ENCODE measurements at places on chromosomes 7 and 10.

DNA sequence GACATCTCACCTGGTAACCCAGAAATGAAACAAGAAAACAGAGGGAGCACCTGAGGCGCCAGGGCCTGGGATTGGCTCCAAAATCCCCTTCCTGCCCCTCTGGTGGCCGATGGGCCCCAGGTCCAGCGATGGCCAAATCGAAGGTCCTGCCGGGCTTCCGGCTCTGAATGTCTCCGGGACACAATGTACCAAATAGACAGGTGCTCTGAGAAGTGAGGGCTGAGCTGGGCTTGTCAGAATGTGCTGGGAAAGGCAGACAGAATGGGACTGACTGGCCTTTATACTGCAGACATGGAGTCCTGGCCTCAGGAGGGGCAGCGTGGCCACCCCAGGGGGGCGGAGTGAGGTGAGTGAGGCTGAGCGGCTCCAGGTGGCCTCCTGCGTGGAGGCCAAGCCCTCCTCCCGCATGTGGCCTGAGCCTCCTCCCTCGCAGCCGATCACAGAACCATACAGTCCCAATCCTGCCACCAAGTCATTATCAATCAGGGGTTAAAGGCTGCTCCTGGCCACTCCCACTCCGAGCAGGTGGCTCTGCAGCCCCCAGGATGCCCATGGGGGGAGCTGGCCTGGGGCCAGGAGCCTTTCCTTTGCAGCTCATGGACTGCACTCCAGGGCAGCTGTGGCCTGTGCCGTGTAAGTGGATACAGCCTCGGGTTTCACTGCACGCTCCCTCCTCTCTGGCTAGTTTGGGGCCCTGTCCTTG lies 185.5 kb downstream of the ADARB2 start:
- DNase-seq: no peak
- no peaks in the 10 kb centered on the region for H3K4me1 ChIP-seq
- no peaks in the 10 kb centered on the region for H3K27me3 ChIP-seq
- H3K27ac ChIP-seq: no peak overlapping the region
- no peak overlapping the region for H3K4me3 ChIP-seq

DNA sequence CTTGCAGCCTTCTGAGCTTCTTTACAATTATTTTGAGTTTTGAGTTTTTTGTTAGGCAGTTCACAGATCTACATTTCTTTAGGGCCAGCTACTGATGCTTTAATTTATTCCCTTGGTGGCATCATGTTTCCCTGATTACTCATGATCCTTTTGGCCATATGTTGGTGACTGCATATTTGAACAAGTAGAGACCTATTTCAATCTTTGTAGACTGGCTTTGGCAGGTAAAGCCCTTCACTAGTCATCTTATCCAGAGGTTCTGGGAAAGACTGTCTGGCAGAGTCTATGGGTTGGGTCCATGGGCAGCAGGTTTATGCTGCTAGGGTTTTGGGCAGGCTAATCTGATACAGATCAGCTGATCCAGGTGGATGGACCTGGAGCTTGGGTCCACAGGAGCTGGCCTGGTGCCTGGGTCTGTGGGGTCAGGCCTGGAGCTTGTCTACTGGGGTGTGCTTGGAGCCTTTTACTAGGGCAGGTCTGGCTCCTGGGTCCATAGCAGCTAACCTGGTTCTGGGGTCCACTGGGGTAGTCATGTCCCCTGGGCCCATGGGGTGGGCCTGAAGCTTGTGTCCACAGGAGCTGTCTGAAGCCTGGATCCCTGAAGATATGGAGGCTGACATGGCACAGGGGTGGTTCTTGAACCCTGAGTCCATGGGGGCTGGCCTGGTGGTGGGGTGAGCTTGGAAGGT lies 72.7 kb downstream of the GPR85 start:
- H3K36me3 ChIP-seq: no peaks in the 10 kb centered on the region
- H3K27ac ChIP-seq: no peak overlapping the region
- no peak overlapping the region for H3K4me3 ChIP-seq
- no peaks in the 10 kb centered on the region for H3K4me1 ChIP-seq

DNA sequence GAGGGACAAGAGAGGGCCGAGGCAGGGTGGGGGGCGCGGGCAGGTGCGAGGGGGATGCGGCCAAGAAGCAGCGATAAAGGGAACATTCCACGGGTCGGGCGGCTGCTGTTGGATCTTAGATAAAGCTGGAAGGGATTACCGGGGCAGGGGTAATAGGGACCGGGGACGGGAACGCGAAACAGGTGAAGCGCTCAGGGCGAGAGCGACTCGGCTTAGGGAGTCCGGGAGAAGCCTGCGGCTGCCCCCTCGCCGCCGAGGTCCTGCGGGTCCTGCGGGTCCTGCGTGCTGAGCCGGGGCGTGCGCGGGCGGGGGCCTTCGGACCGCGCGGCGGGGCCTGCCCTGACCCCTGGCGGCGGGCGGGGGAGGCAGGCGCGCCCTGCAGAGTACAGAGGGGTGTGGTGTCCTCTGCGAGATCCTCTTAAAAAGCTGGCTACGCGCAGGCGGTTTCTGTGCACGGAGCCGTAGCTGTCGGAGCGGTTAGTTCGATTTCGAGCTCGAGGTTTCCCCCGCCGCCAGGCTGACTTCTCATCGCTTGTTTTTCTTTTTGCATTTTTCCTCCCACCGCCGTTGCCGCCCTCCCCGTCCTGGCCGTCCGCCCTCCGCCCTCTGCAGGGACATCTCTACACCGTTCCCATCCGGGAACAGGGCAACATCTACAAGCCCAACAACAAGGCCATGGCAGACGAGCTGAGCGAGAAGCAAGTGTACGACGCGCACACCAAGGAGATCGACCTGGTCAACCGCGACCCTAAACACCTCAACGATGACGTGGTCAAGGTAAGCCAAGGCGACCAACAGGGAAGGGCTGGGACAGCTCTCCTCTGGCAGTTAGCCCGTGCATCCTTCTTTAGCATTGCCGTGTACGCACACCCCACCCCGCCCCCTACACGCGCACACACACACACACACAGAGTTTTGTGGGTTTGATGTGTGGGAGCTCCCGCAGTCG lies 1.4 kb downstream of the CAV1 start:
- H3K27me3 ChIP-seq: peaks cover 59% of the 10 kb centered on the region
- no peaks in the 10 kb centered on the region for H3K36me3 ChIP-seq
- H3K4me3 ChIP-seq: peak overlapping the region; percentile 71

- H3K36me3 ChIP-seq: no peaks in the 10 kb centered on the region
- no peak overlapping the region for H3K4me3 ChIP-seq
- peaks cover 17% of the 10 kb centered on the region for H3K27me3 ChIP-seq
- no peak for DNase-seq
- no peak overlapping the region for H3K27ac ChIP-seq
These were observed 258.2 kb upstream of the GLI3 start for GRCh38 chr7:42495256-42495655.

- no peak overlapping the region for H3K27ac ChIP-seq
- H3K4me3 ChIP-seq: no peak overlapping the region
- DNase-seq: no peak
- H3K4me1 ChIP-seq: no peaks in the 10 kb centered on the region
These were observed 62.2 kb downstream of the GFRA1 start for GRCh38 chr10:116210588-116211346.

- H3K27ac ChIP-seq: no peak overlapping the region
- peaks cover 30% of the 10 kb centered on the region for H3K4me1 ChIP-seq
- H3K27me3 ChIP-seq: peaks cover 53% of the 10 kb centered on the region
- H3K4me3 ChIP-seq: no peak overlapping the region
- no peak for DNase-seq
These were observed 169.7 kb upstream of the PPP1R3A start for GRCh38 chr7:114088470-114088940.

DNA sequence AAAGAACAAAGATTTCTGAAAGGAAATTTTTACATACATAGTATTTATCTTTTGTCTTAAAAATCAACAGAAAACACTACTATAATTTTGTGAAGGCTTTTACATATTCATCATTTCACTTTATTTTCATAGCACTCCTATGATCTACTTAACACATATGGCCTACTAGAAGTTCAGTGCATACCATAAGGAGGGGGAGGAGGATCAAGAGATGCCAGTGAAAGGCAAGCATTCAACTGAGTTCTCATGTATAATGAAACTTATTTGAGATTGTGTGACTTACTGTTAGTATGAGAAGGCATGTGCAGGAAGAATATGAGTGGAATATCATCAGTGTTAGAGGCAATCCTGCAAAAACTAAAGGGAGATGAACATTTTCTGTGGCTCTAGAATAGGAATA lies 10.6 kb downstream of the BRAF start:
- DNase-seq: no peak
- no peak overlapping the region for H3K27ac ChIP-seq
- peaks cover 65% of the 10 kb centered on the region for H3K4me1 ChIP-seq
- peaks cover 15% of the 10 kb centered on the region for H3K36me3 ChIP-seq
- H3K4me3 ChIP-seq: no peak overlapping the region
- no peaks in the 10 kb centered on the region for H3K27me3 ChIP-seq

- no peak overlapping the region for H3K4me3 ChIP-seq
- no peak for DNase-seq
- no peak overlapping the region for H3K27ac ChIP-seq
- H3K4me1 ChIP-seq: peaks cover 12% of the 10 kb centered on the region
- H3K27me3 ChIP-seq: peaks cover 2% of the 10 kb centered on the region
These were observed 54.8 kb upstream of the AGBL3 start for GRCh38 chr7:134931487-134931886.

- peaks cover 45% of the 10 kb centered on the region for H3K4me1 ChIP-seq
- DNase-seq: peak; percentile 39
- peaks cover 7% of the 10 kb centered on the region for H3K27me3 ChIP-seq
- H3K27ac ChIP-seq: peak overlapping the region; percentile 91
These were observed 2.5 kb downstream of the UFSP1 start for GRCh38 chr7:100886936-100887515.

DNA sequence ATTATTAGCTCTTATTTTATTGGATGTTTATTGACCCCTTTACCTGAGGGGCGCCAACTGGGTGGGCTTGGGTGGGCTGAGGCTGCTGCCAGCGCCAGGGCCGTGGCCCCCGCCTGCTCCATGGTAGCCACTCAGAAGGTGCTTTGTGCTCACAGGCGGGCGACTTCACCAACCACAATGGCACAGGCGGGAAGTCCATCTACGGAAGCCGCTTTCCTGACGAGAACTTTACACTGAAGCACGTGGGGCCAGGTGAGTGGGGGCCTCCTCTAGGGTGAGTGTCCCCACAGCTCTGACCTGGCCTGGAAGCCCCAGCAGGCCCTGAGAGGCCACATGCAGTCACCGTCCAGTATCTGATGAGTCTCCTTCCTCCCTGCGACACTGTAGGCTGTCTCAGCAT lies 4.1 kb downstream of the PPIF start:
- no peak overlapping the region for H3K27ac ChIP-seq
- H3K4me3 ChIP-seq: no peak overlapping the region

DNA sequence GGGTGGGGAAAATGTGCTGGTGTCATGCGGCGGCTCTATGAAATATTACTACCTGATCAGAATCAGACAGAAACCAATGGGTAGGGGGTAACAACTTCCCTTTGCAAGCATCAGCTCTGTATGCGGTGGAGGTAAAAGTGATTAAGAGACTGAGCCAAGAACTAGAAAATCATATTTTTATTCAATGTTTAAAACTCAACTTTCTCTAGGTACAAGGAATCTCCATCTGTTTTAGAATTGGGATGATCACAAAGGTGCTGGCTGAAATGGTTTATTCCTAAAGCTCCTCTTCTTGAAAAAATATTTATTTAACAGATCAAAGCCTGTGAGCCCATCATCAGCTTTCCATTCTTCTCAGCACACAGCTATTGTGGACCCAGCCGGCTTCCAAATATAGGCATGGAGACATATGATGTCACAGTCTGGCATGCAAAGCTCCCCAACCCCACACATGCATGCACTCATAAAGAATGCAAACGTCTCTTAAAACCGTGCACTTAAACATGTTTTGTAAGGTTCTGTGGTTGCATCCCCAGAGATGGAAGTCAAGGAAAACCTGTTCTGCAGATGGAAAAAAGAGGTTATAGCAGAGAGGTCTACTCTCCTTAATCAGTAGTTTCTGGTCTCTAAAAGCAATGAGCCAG lies 126.0 kb downstream of the SKIDA1 start:
- H3K4me3 ChIP-seq: no peak overlapping the region
- H3K4me1 ChIP-seq: peaks cover 2% of the 10 kb centered on the region
- DNase-seq: no peak
- no peaks in the 10 kb centered on the region for H3K36me3 ChIP-seq
- no peaks in the 10 kb centered on the region for H3K27me3 ChIP-seq
- H3K27ac ChIP-seq: no peak overlapping the region

GRCh38 chr10:77669892-77670291 lies 32.3 kb upstream of the KCNMA1 start:
- H3K4me1 ChIP-seq: peaks cover 5% of the 10 kb centered on the region
- no peak overlapping the region for H3K4me3 ChIP-seq
- no peaks in the 10 kb centered on the region for H3K36me3 ChIP-seq
- no peak for DNase-seq
- H3K27ac ChIP-seq: no peak overlapping the region

DNA sequence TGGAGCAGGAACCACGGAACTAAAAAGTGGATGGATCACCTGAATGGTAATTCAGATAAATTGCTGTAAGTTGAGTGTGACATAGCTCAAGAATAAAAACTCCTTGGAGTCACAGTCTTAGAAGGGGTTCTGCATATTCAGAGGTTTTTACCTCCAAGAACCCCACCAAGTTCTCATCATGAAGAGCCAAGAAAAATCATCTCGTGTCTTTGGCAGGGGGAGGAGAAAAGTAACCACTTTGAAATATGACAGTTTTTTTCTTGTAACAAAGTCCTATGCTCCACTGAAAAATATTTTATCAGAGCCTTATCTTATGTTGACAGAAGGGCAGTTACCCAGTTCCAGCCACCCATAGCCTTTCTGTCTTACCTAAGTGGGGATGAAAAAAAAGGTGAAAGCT lies 38.2 kb upstream of the MBL2 start:
- H3K36me3 ChIP-seq: no peaks in the 10 kb centered on the region
- H3K27ac ChIP-seq: no peak overlapping the region
- no peak overlapping the region for H3K4me3 ChIP-seq
- H3K27me3 ChIP-seq: no peaks in the 10 kb centered on the region
- no peak for DNase-seq
- peaks cover 5% of the 10 kb centered on the region for H3K4me1 ChIP-seq

DNA sequence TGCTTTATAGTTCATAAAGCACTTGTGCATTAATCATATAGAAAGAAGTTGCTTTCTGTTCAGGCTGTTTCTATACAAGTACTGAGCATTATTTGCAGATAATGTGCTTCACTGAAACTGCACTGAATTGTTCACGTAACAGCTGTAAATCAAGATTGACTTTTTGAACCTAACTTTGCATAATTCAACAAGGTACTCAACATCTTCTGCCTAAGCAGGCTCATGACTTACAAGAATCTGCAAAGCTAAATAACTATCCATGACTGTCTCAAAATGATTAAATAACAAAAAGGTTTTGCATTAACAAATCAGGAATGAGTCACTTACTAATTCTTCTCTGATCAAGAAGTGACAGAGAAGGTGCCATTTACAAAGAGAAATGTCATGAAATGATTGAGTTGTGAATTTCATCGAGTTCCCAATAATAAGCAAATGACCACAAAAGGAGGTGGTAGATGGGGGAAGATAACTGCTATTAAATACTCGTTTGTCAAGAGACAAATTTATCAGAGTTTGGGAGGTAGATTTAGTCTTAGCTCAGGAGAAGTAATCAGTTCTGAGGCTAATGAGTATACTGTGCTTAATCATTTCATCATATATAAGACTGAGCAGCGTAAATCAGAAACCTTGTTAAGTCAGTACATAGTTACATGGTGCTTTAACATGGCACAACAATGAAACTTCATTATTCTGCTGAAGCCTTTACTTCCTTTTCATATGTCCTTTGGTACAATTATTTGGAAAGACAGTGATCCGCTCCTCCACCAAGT lies 161.3 kb upstream of the LRRN3 start:
- DNase-seq: no peak
- H3K27me3 ChIP-seq: no peaks in the 10 kb centered on the region
- H3K4me1 ChIP-seq: peaks cover 14% of the 10 kb centered on the region

Measured in activated CD4-positive, alpha-beta T cell treated with anti-CD3 and anti-CD28 coated beads for 36 hours (primary cell).